ENCODE measurements at places on chromosomes 11 and 22.
A peak's percentile ranks its signal among the peaks of the same experiment; 100 is the strongest.

- peak; percentile 21 for DNase-seq
These were observed 10.7 kb upstream of the NLRP6 start for GRCh38 chr11:267491-267994.

- DNase-seq: peak; percentile 68
These were observed 5.9 kb downstream of the TAB1 start for GRCh38 chr22:39405346-39406085.

GRCh38 chr11:111303461-111303860 lies 5.1 kb downstream of the POU2AF3 start:
- no peak for DNase-seq

DNA sequence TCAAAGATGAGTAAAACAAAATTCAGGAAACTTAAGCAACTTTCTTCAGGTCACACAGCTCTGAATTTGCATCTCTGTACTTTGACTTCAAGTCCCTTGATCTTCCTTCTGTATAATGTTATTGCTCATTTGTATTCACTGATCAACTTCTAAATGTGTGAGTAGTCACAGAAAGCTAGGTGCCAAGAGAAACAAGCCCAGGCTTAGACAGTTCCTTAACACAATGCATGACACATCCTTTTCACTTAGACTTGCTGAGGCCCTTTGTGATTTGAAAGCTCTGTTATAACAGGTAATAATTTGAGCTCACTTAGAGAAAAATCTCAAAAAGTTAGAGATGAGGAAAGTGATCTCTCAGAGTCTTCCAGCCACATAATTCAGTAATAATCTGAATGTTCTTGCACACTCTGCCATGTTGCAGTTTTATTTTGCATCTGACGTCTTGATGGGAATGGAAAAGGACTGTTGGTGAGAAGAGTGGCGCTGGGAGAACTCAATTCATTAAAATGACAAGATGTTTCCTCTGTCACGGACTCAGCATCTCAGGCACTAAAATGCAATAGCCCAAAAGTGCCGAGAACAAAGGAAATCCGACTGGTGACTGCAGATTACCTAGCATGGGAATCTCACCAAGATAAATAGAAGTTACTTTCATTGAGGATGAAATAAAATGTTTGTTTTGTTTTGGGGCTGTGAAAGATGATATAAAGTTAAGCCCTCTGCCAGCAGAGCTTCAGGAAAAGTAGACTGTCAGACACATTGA lies 665.3 kb downstream of the OPCML start:
- no peak for DNase-seq

DNA sequence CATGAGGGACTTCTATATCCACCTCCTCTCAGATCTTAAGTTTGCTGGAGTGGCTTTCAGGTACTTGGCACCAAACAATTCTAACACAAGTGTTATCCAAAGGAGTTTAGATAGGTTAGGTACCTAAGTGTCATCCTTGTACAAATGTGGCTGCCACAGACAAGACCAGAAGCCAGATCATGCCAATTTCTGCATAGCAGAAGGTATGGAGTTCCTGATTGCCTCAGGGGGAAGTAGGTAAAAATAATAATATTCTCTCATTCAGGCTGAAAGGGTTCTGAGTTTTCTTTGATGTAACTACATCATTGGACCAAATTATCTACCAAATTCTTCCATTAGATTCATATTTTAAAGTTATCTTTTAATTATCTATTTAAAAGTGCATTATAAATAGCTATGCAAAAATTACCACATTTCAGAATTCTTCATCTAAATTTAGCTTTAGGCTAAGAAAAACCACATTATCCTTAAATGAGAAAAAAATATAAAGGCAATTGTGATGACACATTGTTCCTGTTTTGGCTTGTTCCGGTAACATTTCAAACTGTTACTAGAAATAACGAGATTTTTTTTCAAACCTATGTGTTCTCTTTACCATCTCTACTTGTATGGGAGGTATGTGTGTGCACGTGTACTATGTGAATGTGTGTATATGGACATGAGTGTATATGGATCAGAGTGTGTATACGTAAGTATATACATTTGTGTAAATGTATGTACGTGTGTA lies 66.2 kb upstream of the POU2AF2 start:
- DNase-seq: no peak

DNA sequence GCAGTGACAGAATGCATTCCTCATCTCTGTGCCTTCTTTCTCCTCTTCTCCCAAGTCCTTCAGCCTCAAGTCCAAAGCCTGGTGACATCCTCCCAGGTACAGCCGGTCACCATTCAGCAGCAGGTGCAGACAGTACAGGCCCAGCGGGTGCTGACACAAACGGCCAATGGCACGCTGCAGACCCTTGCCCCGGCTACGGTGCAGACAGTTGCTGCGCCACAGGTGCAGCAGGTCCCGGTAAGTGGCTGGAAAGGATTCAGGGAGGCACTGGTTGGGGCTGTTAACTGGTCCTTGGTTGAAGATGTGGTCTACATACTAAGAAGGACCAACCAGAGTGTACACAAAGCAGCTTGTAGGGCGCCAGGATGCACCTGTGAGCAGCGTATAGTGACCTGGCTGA lies 35.7 kb downstream of the SREBF2 start:
- no peak for DNase-seq

GRCh38 chr22:23146478-23147205 lies 1.4 kb downstream of the RAB36 start:
- no peak for DNase-seq

DNA sequence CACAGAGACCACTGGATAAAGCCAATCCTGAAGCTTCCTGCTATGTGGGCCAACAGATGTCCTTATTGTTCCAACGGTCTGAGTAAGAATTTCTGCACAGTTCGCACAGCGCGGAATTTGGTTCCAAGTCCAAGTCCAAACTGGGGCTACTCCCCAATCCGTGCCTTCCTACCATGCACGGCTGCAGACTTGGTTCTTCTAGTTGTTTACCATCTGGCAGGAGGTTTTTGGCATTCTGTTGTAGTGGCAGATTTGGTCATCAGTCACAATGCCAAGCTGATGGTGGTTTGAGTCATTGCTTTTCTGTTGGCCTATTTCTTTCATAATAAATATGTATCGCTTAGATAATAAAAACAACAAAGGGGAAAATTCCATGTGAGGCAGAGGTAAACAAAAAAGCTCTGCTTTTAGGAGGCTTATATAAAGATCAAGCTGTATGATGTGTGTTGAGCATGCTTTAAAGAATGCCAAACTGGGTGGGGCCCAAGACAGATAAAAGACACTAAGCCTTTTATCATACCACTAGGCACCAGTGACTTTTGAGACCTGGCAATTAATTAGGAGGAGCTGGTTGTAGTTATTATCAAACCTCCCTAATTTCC lies 52.5 kb upstream of the SYN3 start:
- no peak for DNase-seq

DNA sequence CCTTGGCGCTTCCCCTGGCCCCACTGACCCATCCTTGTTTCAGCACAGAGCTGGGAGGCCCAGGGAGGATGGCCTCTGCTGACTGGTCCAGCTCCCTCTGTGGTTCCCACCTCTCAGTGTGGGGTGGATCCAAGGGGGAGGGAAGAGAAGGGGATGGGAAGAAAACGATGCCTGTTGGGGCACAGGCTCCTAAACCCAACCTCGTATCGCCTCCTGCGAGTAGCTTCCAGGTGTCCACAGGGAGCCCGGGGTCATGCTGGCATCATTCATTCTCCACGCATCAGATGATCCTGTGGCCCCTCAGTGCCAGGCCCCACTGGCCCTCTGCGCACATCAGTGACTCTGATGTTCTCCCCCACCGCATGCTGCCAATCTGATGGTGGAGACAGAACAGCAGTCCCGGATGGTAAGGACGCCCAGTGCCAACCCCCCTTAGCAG lies 5.1 kb downstream of the MYEOV start:
- DNase-seq: no peak

DNA sequence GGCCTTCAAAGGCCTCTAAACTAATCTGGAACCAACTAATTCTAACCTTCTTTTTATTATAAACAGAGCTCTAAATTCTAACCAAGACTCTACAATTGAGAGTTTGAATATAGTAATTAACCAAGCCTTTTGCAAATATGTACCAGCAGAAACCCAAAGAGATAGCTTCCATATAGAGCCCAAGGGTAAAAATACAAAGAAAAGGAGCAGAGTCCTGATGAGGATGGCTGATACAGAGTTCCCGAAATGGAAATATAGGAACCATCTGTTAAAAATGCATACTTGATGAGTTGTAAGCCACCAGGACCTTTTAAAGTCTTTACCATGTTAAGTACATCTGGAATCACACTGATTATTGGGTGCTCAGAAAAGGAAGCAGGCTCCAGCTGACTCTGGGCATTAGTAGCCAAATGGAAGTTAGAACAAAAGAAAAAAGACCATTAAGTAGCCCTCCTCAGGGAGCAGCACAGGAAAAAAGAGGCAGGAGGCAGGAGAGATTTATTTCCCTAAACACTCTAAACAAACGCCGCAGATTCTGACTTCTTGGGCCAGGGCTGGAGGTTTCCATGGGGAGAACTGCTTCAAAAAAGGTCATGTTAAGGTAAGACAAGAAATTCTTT lies 463.1 kb upstream of the FAT3 start:
- no peak for DNase-seq

GRCh38 chr11:76600124-76600655 lies 70.4 kb downstream of the LRRC32 start:
- DNase-seq: no peak

- no peak for DNase-seq
These were observed 596.2 kb downstream of the BUD13 start for GRCh38 chr11:116176484-116177005.

GRCh38 chr22:41957941-41958556 lies 6.1 kb downstream of the SMIM45 start:
- no peak for DNase-seq

DNA sequence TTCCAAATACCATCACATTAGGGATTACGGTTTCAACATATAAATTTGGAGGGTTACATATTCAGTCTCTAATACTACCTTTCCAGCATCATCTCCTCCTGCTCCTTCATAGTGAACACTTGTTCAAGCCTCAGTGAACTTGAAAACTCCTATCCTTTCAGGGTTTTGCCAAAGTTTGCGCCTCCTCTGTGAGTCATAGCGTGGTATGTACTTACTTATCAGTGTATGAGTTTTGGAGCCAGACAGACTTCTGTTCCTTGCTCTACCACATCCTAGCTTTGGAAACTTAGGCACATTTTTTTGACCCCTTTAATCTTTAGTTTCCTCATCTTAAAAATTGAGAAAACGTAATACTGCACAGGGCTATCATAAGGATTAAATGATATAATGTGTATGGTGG lies 160.1 kb upstream of the ZC3H12C start:
- no peak for DNase-seq

GRCh38 chr11:73958521-73959141 lies 7.8 kb downstream of the DNAJB13 start:
- no peak for DNase-seq

- DNase-seq: peak; percentile 8
These were observed 97.0 kb downstream of the SPON1 start for GRCh38 chr11:14059491-14059890.

DNA sequence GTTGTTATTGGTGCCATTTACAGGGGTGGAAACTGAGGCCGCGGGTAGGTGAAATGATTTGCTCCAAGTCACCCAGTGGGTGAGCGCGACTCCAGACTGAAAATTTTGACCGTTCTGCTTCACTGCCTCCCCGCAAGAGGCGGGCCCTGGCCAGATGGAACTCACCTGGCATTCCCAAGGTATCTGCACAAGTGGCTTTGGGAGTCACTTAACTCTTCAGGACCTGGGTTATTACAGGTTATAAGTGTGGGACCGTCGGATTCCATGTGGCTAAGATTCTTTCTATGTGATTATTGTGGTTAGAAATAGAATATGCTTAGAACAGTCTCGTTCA lies 598 bp downstream of the CABIN1 start:
- no peak for DNase-seq

- no peak for DNase-seq
These were observed 254.0 kb upstream of the PITPNB start for GRCh38 chr22:28172892-28173670.

DNA sequence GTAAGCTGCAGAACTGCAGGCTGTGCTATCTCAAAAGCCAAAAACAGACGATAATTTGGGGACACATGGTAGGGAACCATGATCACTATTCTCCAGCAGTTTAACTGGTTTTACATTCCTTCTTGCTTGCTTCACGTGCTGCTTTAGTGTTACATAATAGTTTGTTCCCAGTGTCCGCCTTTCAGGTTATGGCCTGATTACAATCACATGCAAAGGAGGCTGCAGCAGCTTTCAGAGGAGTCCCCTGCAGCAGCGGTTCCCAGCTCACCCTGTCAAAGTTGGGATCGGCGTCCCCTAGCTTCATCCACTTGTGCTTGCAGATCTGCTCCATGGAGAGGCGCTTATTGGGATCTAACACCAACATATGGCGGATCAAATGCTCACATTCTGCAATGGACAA lies 39.2 kb upstream of the APOA1 start:
- no peak for DNase-seq

- DNase-seq: no peak
These were observed 27.6 kb upstream of the EXPH5 start for GRCh38 chr11:108620958-108621772.

- no peak for DNase-seq
These were observed 53.2 kb upstream of the NECTIN1 start for GRCh38 chr11:119782006-119782738.

DNA sequence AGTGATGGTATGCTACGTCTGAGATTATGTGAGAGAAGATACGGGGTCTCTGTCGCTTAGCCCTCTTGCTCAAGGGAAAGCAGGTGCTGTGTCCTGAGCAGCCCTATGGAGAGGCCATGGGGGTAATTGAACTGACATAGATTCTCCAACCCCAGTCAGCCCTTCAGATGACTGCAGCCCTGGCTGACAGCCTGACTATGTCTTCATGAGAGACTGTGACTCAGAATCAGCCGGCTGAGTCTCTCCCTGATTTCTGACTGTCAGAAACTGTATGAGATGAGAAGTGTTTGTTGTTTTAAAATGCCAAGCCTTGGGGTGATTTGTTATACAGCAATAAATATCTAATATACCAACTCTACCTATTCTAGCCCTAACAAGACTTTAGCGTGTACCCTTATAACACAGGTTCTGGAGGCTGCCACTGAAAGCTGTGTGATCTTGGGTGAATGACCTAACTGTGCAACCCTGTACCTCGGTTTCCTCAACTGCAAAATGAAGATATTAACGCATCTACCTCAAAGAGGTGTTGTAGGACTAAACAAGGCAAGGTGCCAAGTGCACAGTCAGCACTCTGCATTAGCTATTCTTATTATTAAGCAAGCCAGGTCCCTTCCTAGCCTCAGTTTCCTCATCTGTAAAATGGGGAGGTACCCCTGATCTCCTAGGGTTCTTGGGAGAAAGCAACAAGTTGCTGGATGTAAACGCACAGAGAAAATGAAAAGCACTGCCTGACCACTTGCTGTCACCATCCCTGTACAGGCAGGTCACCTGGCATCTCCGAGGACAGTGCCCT lies 24.9 kb downstream of the SLC43A1 start:
- no peak for DNase-seq

All from hippocampal formation (tissue), 2 donors.